ENCODE measurements at places on chromosomes 6 and 20.

GRCh38 chr6:110534731-110535492 lies 58.5 kb upstream of the SLC22A16 start:
- no peak for DNase-seq

- no peak for DNase-seq
Observed at GRCh38 chr6:107083047-107083768, 32.1 kb downstream of the BEND3 start.

GRCh38 chr6:122246906-122247658 lies 152.4 kb upstream of the HSF2 start:
- DNase-seq, result no peak

DNA sequence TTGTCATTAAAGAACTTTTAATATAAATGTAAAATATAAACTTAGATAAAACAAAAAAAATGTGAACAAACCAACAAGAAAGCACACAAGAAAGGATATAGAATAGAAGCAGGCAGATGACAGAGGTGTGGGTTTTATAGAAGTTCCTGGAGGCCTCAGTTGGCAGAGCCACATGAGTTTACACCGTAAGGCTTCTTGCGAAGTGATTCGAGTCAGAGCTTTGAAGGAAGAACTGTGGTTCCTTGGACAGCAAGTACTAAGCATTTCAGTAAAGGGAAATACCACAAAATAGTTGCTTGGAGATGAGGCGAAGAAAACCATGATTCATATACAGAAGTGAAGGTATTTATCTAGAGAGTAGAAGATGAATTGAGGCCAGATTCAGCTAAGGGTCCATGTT lies 207.9 kb upstream of the EYA4 start:
- DNase-seq, result no peak

GRCh38 chr20:25623225-25623735 lies 534 bp downstream of the NANP start:
- DNase-seq, result peak; percentile 17

GRCh38 chr6:30463651-30464618 lies 25.4 kb upstream of the HLA-E start:
- no peak for DNase-seq

DNA sequence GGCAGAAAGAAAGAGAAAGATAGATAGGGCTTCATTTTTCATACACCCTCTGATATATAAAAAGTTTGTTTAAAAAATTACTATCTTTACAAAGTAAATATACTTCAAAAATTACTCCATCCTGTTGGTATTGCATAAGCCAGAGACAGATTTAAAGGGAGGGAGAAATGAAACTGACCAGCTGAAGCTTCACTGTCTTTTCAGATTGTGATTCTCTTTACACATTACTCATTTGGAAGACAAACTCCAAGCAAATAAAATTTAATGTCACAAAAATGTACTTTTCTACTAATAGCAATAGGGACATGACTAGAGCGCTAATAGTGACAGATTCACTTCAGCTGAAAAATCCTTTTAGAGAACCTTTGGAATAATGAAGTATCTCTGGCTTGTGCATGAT lies 38.6 kb upstream of the MARCKS start:
- DNase-seq, result no peak
